GM12865 (cell line): ENCODE measurements at places on chromosomes 1 and 21.

DNA sequence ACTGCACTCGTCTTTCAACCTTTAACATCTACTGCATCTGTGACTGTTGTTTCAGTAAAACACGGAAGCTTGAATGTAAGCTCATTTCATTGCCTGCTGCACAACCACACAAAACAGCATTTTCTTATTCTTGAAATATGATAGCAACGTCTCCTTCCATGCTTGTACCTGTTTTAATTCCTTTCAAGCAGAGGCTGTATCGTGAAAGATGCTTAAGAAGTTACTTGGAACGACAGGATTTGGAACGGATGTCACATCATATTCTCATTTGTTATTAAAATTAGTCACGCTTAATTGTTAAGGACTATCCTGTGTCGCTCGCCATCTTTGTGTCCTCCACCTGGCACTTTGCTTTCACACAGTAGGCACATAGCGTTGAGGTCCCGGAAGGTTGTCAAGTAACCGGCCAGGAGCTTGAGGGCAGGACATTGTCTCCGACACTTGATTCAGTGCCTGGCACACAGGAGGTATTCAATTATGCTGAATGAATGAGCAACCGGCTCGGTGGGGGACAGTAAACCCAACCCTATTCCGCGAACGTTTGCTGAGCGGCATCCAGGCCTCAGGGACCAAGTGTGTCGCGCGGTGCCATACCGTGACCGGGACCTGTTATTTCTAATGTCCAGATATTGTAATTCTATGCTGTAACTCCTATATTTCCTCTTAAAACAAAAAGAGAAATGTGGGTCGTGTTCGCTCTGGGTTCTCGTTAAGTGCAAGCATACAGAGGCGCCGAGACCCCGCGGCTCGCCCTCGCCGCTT lies 499 bp upstream of the SH3GLB1 start:
- DNase-seq, result peak; percentile 80

DNA sequence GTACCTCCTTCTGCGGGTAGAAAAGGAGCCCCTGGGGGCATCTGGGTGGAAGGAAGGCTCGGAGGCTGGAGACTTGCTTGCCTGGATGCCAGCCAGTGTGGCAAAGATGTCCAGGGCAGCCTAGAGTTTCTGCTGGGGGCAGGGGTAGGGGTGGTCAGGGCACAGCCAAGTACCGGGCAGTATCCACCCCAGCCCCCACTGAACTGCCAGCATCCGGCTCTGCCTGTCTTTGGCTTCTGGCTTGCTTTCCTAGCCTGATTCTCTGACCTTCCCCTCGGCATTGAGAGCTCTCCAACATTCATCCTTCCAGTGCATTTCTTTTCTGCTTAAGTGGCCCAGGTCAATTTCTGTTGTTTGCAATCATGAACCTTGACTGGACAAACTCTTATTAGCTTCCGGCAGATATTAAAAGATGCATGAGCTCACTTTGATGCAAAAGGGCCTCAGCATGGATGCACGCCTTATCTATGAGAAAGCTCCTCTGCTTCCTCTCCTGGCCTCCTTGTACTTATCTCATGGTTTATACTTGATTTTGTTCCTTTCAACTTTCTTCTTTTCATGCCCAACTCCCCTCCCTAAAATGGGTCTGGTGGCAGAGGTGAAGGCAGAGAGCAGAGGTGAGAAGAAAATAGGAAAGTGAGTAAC lies 116.9 kb downstream of the HLCS start:
- DNase-seq, result no peak

GRCh38 chr1:228359613-228360532 lies 46.8 kb downstream of the TRIM11 start:
- no peak for DNase-seq

DNA sequence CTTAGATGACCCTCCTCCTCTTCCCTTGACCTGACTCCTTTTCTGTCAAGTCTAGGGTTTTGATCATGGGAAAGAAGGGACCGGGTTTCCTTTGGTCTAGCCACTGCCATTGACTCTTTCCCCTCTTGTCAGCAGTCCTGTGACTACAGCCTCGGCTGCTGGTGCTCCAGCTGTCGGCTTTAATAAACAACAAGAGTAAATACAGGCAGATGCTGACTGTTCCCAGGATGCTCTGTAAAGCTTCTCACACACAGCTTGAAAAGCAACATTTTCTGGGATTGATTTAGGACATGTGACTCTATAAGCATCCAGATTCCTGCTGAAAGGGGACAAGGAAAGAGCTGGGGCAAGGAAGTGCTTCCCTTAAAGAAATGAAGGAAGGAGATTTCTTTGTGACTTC lies 53.5 kb upstream of the CTTNBP2NL start:
- DNase-seq, result no peak

DNA sequence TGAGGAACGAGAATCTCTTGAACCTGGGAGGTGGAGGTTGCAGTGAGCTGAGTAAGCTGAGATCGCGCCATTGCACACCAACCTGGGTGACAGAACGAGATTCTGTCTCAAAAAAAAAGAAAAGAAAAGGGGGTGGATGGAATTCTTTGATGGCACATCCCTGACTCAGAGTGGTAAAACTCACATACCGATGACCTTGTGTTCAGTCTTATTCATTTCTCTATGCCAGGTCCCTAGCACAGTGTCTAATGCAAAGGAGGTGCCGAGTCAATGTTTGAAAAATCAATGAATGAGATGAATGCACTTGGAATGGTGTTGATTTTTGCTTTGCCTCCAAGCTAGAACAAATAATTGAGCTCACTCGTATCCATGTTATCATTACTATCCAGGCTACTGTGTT lies 18.5 kb upstream of the FAM20B start:
- no peak for DNase-seq

GRCh38 chr1:118989006-118989815 lies 1.1 kb upstream of the TBX15 start:
- DNase-seq, result no peak

DNA sequence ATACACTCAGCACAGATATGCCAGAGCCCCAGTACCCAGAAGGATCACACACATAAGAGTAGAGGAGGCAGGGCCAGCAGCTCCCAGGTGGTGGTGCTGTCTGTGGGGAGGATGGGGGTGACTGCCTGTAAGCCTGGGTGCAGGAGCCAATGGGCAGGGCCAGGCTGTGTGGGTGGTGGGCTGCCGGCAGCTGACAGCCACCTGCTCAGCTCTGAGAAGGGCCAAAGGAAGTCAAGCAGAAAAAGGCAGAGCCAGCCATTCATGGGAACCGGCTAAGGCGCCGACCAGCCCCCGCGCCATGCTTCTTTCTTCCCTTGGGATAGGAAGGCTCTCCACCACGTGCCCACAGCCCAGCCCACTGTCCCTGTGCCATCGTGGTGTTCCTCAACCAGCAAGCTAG lies 14.1 kb downstream of the PIK3C2B start:
- DNase-seq, result peak; percentile 75

DNA sequence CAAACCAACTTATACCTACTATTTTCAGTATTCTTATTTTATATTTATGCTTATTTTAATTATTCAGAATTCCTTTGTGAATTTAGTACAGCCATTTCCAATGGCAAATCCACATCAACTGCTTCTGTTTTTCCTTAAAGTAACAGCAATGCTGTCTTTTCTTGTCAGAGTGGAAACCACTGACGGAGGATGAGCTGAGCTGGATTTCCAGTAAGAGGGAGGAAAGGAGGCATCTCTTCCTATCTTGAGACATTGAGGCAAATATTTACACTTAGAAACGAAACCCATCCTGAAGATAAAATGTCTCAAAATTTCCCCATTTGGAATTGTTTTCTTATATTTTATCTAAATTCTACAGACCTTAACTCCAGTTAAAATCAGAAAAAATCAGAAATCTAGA lies 66.1 kb upstream of the SLC44A3 start:
- no peak for DNase-seq

GRCh38 chr1:89146721-89147120 lies 20.8 kb upstream of the GBP2 start:
- no peak for DNase-seq

DNA sequence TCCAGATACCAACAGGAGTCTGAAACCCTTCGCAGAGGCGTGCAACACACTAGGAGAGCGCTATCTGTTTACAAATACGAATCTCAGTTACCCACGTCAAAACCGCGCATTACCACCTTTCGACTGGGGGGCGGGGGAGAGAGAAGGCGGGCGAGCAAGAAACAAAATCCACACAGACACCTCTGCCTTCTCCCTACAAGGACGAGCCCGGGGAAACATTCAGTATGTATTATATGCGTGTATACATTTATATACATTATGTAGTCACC lies 722 bp downstream of the TUT4 start:
- DNase-seq, result peak; percentile 81

DNA sequence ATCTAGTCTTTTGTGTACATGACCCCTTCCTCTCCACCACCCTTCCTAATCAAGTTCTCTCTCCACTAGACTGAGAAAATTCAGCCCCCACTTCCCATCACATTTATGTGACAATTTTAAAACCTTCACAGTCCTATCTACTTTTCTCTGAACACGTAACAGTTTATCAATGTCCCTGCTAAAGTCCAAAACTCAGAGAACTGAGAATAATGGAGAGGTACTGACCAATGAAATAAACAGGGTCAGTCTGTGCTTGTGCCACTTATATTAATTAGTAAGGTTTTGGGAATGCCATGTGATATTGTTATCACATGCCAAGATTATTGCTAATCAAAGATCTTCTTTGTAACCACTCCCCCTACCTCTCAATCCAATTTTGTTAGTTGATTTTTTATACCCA lies 164.2 kb upstream of the KIAA0040 start:
- DNase-seq, result no peak

DNA sequence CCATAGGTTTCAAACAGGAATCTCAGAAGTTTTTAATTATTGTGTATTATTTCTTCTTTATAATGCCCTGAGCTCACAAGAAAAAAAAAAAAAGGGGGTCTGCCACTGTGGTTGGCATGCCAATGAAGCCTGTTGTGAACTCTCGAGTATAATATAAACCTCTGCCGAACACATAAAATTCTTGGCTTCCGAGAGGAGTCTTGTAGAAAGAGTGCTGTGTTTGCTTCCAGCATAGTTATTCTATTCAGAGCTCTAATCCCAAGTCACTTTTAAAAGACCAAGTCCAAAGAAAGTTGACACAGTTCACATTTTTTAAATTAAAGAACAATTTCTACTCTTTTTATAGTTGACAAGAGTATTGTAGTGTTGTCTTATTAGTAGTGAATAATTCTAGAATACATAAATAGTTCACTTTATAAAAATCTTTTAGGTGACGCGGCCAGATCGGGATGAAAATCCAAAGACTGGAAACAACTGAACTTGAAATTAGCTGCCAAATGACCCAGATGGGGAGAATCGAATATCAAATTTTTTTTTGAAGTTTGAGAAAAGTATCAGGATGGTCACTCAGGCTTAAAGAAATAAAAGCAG lies 293.2 kb downstream of the DUSP10 start:
- DNase-seq, result no peak

- peak; percentile 65 for DNase-seq
These were observed 130.0 kb upstream of the TNR start for GRCh38 chr1:175873290-175873935.

DNA sequence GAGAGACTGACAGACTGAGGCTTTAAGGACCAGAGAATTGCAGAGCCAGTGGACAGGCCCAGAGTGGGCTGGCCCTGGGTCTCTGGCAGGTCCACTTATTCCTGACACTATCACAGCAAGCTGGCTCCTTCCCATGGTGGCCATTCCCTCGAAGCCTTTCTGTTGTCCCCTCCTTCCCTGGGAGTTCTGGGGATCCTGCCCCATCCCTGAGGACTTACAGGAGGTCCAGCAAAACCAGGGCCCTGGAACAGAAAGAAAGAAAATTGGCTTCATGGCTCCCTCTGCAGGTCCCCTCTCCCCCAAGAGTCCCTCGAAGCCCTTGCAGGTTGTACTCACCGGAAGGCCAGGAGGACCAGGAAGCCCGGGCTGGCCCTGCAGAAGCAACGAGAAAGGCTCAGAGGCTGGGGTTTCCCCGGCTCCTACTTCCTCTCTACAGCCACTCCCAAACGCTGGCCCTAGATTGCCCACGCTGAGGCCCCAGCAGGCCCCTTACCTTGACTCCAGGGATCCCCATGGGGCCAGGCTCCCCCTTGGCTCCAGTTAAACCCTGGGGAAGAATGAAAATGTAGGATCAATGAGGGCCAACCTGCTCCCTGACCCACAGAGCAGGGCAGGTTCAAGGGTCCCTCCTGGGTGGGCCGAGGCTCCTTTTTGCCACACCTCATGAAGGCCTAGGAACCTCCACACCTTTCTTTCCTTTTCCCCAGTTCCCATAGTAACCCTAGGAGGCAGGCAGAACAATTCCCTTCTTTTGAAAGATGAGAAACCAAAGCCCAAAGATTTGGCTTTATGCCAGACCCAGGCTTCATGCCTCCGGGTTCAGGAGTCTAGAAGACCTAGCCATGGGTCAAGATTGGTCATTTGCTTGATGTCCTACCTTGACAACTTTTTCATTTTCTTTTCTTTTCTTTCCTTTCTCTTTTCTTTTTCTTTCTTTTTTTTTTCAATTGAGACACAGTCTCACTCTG lies 4.6 kb downstream of the COL9A2 start:
- peak; percentile 92 for DNase-seq

GRCh38 chr1:205791568-205792180 lies 16.4 kb upstream of the RAB29 start:
- peak; percentile 67 for DNase-seq

DNA sequence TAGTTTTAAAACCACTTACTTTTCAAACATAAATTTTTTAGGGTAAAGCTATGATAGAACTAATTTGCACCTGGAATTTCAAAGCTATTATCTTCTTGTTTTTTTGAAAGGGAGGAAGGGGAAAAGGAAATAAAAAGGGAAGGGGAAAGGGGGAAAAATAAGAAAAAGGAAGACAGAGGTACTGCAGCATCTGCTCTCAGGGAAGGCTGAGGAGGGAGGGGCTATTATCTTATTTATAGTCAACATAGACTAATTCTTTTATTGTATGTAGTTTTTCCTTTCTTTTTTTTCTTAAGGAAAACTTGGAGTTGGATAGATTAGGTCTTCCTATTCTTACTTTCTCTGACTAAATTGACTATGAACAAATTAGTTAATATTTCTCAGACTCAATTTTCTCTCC lies 41.5 kb upstream of the ZYG11A start:
- DNase-seq, result no peak

- DNase-seq, result peak; percentile 67
These were observed 39.0 kb upstream of the CADM3 start for GRCh38 chr1:159132271-159132881.

GRCh38 chr1:184513966-184514365 lies 127.1 kb downstream of the C1orf21 start:
- DNase-seq, result no peak

DNA sequence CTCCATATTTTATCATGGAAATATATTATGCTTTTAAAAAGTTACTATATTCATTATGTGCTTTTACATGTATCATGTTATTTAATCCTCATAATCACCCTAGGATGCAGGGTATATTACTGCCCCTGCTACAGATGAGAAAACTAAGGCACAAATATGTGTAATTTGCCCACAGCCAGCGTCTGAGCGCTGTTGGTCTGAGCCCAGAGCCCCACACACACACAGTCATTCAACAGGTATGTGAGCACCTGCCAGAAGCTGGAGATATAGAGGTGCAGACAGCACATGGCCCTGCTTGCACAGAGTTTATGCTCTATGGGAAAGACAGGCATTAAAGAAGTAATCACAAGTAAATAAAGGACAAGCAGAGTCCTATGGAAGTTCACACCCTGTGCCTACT lies 49.8 kb upstream of the SEC16B start:
- no peak for DNase-seq

- DNase-seq, result peak; percentile 95
These were observed 10.8 kb upstream of the DUSP12 start for GRCh38 chr1:161738627-161739287.
